ENCODE measurements at places on chromosomes 7 and 10. TPM values are rescaled to one million over a fixed set of nuclear protein-coding genes. Genes with fewer than 3 reads are reported as not detected.

GRCh38 chr10:30488316-30488715 is 54.3 kb downstream of the MAP3K8 start:
- no peak overlapping the region for H3K4me3 ChIP-seq
- H3K4me1 ChIP-seq: no peaks in the 10 kb centered on the region
- no peak overlapping the region for H3K27ac ChIP-seq
- no peaks in the 10 kb centered on the region for H3K27me3 ChIP-seq

OR6V1 gene
- total RNA-seq: not detected

GRCh38 chr7:101951757-101952156 is 134.3 kb downstream of the CUX1 start:
- H3K36me3 ChIP-seq: peaks cover 10% of the 10 kb centered on the region
- DNase-seq: no peak
- H3K4me3 ChIP-seq: no peak overlapping the region
- no peak overlapping the region for H3K27ac ChIP-seq
- peaks cover 5% of the 10 kb centered on the region for H3K4me1 ChIP-seq

MMP21 gene
- not detected for total RNA-seq

DNA sequence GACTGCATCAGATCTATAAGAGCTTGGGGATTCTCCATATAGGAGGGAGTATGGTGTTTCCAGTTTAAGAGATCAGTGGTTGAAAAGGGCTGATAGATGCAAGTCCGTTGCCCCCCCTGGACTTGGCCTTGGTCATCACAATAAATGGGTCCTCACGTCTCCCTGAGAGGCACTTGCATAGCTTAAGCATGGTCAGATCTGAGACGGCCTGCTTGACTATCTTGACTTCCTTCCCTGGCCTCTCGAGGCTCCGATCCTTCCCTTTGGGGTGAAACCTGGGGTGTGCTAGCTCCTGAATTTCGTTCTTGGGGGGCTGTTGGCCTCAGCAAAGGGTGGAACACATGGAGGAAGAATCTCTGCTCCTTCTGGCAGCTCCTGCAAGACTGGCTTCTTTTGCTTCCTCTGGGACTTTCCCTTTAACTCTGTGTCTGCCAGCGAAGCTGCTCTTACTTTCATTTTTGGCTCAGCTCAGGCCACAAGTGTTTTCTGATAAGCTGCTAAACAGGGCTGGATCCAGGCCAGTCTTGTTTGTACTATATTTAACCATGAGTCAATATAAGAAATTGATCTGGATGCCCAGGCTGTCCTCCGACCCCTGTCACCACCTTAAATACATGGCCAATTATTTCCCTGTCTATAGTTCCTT is 11.2 kb upstream of the ZNF485 start:
- H3K27me3 ChIP-seq: no peaks in the 10 kb centered on the region
- no peak for DNase-seq
- no peaks in the 10 kb centered on the region for H3K4me1 ChIP-seq
- H3K4me3 ChIP-seq: no peak overlapping the region
- no peaks in the 10 kb centered on the region for H3K36me3 ChIP-seq

TAS2R41 gene
- total RNA-seq: not detected

- no peak overlapping the region for H3K4me3 ChIP-seq
- no peaks in the 10 kb centered on the region for H3K36me3 ChIP-seq
- no peaks in the 10 kb centered on the region for H3K27me3 ChIP-seq
- H3K4me1 ChIP-seq: no peaks in the 10 kb centered on the region
- H3K27ac ChIP-seq: no peak overlapping the region
Measured at GRCh38 chr7:158017111-158018097, 570.2 kb downstream of the PTPRN2 start.

DENND10 gene
- total RNA-seq: 76.1 TPM

TMEM236 gene
- not detected for total RNA-seq

FFAR4 gene
- not detected for total RNA-seq

- no peaks in the 10 kb centered on the region for H3K4me1 ChIP-seq
- no peaks in the 10 kb centered on the region for H3K27me3 ChIP-seq
- H3K27ac ChIP-seq: no peak overlapping the region
- no peak for DNase-seq
Measured at GRCh38 chr10:36281831-36282331, 639.8 kb upstream of the FZD8 start.

ZNF365 gene
- total RNA-seq: not detected

DNA sequence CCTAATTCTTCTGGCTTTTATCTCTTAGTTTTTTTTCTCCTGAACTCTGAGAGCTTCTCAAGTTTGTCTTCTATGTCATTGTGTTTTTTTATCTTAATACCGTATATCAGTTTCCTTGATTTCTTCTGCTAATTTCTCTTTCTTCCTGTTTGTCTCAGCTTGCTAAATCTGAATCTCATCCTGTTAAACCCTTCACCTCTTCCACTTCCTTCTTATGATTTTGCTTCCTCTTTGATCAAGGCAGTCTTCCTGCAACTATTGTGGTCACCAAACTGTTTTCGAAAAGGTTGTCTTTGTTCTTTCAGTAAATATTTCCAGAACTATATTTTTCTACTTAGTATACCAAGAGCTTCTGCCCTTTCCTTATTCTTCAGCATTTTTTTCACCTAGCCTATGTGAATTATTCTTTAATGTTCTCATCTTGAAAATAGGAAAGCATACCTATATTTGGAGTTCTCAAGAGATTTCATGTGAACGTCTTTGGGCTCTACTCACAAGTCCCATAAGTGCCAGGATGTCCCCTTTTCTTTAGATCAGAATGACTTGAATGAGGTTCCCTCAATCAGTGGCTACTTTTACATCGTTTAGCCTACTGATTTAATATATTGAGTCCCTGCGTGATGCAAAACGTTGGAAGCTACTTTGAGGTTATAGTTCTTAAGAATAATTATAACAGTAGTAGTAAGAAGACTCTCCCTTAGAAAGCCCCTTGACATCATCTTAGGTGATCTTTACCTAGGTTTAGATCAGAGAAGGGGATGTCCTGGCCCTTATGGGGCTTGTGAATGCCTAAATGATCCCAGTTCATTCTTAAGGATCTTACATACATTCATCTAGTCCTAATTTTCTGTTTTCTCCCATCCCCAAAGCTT is 415.4 kb upstream of the AUTS2 start:
- H3K27me3 ChIP-seq: no peaks in the 10 kb centered on the region
- no peak for DNase-seq
- H3K4me3 ChIP-seq: no peak overlapping the region
- H3K36me3 ChIP-seq: no peaks in the 10 kb centered on the region
- H3K27ac ChIP-seq: no peak overlapping the region

- H3K27me3 ChIP-seq: no peaks in the 10 kb centered on the region
- no peak overlapping the region for H3K27ac ChIP-seq
- H3K4me1 ChIP-seq: no peaks in the 10 kb centered on the region
- no peaks in the 10 kb centered on the region for H3K36me3 ChIP-seq
- DNase-seq: no peak
Measured at GRCh38 chr7:112019932-112020331, 186.3 kb downstream of the DOCK4 start.

GRCh38 chr7:148807436-148807835 is 76.7 kb downstream of the EZH2 start:
- H3K27ac ChIP-seq: no peak overlapping the region
- H3K27me3 ChIP-seq: no peaks in the 10 kb centered on the region
- H3K4me3 ChIP-seq: no peak overlapping the region

FGL2 gene
- total RNA-seq: not detected

DNA sequence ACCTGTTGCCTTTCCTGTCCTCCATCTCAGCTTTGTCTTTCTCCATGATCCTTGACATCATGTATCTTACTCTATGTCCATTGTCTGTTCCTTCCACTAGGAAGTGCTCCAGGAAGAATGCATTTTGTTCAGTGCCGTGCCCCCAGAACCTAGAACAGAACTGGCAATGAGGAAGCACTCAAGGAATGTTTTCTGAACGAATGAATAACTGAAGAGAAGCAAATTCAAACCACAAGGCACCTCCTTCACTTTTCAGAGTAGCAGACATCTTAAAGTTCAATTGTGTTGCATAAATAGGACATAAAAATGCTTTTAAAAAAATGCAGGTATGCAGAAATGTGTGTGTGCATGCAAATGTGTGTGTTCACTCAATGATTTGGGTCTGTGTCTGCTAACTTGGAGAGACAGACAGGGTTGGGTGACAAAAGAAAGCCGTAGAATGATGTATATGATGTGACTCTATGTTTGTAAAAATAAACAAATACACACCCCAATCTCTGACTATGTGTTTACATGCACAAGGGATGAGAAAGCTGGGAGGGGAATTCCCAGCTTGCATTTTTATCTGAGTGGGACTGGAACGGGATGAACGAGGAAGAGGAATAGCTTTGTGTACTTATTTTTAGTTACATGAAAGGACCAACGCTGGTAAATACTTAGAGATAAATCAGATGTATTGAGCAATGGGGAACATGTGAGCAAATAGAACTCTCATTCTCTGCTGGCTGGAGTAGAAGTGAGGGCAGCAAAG is 237.7 kb downstream of the FANK1 start:
- H3K36me3 ChIP-seq: no peaks in the 10 kb centered on the region
- H3K27me3 ChIP-seq: no peaks in the 10 kb centered on the region
- no peak overlapping the region for H3K4me3 ChIP-seq
- no peaks in the 10 kb centered on the region for H3K4me1 ChIP-seq
- no peak for DNase-seq

NPY4R2 gene
- total RNA-seq: not detected

DNA sequence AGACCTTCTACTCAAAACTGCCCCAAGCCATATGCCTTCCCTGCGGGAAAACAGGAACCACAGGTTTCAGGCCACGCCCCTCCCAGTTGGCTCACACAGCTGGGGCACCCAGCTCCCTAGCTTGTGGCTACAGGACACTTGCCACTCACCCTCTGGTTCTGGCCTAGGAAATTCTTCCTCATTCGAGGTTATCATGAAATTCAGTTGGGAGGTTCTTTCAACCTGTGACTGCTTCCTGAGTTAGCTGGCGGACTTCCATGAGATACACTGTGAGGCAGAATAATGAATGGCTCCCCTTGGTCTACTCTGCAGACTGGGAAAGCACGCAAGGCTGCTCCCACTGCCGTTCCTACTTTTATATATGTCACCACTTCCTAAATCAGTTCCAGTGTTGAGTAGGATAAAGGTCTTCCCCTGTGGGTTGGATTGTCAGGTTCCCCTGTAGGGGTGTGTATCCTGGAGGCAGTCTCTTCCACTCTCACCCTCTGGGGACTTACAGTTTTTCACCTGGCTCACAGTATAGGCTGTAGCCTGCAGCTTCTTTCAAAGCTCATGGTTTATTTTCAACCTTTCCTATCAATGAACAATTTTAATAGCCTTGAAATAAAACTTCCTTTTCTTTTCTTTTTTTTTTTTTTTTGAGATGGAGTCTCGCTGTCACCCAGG is 37.0 kb downstream of the GPR22 start:
- H3K4me1 ChIP-seq: no peaks in the 10 kb centered on the region
- no peaks in the 10 kb centered on the region for H3K27me3 ChIP-seq
- no peak overlapping the region for H3K27ac ChIP-seq
- no peak for DNase-seq
- no peak overlapping the region for H3K4me3 ChIP-seq

DNA sequence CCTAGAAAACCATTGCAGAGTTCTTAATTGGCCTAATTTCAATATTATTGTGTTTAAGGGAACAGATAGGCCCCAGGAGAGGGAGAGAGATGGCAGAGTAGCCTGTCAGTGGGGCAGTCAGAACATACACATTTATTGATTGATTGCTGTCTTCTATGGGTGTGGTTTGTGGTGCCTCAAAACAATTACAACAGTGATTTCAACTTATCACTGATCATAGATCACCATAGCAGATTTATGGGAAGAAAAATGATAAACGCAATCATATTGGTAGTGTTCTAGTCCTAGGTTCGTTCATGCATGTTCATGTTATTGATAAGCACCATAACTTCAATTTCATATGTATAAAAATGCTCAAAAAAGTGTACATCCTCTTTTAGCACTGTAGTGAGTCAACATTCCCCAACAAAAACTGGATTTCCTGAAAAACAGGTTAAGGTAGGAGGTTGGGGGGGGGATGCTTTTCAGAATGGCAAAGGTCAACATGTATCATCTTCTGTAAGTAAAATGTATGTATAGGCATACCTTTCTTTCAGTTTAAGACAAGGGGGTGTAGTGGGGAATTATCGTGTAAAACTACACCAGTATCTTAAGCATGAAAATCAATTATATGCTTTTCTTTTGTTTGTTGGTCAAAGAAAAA is 1.1 kb upstream of the TNKS2 start:
- peaks cover 7% of the 10 kb centered on the region for H3K4me1 ChIP-seq
- no peak for DNase-seq
- H3K27me3 ChIP-seq: no peaks in the 10 kb centered on the region
- peaks cover 18% of the 10 kb centered on the region for H3K36me3 ChIP-seq
